A549 (cell line): ENCODE measurements at places on chromosomes 5 and 9. TPM values are rescaled to one million over a fixed set of nuclear protein-coding genes. Genes with fewer than 3 reads are reported as not detected.

DNA sequence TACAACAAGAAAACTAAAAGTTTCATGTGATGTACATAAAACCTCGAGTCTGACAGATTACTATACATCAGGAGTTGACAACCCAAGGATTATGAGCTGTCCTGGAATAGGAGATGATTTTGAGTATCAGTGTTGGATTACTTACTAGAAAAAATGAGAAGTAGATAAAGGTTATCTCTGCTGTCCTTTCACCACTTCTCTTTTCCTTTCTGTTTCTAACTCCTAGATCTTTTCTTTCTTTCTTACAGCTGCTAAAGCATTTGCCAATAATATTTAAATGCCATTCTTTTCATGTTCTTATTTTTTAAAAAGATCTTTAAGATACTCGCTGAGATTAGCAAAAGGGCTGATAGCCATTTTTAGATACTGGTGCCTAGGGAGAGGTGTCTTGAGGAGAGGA, 14.8 kb downstream of the RBM27 start:
- DNase-seq = no peak

DNA sequence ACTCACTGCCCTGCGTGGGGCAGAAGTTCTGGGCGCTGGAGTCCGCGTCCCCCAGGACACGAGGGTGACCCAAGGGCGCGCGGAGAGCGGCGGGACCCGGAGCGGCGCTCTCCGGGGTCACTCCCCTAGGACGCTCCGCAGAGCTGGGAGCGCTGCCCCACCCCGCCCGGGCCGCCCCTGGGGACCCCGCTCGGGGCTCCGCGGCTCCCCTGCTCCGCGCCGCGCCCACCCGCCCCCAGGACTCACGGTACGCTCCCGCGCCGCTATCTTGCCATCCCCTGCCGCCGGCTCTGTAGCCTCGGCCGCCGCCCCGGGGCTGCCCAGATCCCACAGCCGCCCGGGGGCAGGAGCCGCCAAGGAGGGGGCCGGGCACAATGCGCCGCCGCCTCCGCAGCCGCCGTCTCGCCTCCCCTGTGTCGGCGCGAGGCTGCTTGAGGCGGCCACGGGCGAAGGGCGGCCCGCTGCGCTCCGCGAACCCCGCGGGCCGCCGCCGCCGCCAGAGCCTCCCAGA, 303 bp downstream of the LIFR start:
- DNase-seq = peak; percentile 49

DNA sequence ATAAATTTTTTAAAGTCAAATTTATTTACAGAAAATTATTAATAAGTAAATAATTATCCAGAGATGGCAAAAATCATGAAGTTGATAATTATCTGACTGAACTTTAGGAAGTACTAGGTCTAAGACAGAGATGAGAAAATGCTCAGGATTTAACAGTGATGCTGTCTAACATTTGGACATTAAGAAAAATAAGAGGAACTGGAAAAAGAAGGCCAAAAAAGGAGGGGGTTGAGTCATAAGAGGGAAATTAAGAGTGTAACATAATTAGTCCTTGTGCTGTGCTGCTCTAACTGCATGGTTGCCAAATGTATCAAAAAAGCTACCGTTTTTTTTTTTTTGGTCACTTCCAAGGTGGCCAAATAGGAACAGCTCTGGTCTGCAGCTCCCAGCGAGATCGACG, 35.4 kb upstream of the TUT7 start:
- DNase-seq = no peak

GRCh38 chr5:88727705-88728313, 155.2 kb downstream of the MEF2C start:
- peak; percentile 23 for DNase-seq

- DNase-seq = no peak
Observed at GRCh38 chr9:69204326-69204725, 30.2 kb downstream of the TJP2 start.

GRCh38 chr5:124771761-124772160, 25.3 kb upstream of the ZNF608 start:
- no peak for DNase-seq

- DNase-seq = no peak
Observed at GRCh38 chr5:26872337-26872736, 166.0 kb downstream of the CDH9 start.

DNA sequence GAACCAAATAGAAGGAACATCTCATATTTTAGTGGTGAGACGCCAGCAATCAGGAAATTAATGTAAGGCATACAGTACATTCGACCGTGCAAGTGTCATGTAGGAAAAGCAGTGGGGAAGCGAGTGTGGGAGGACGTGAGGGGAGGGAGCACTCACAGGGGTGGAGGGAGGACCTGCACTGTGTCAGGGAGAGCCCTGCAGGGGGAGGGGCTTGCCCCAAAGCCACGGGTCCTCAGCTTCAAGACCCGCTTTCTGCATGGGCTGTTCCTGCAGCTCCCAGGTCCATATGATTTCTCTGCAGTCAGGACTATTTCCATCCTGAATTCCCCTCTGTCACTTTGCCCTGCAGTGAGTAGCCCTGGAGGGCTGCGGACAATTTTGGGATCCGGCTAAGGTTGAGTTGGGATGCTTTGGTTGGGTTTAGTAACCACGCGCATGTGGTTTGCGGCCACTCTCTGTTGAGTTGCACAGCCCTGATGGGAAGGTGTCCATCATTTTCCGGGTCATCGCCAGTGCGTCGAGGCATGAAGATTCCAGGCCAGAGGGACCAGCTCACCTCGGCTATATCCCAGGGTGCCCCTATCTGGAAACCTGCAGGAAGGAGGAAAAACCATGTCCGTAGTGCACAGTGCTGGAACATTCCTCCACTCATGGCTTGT, 61.9 kb downstream of the IRX1 start:
- no peak for DNase-seq

DNA sequence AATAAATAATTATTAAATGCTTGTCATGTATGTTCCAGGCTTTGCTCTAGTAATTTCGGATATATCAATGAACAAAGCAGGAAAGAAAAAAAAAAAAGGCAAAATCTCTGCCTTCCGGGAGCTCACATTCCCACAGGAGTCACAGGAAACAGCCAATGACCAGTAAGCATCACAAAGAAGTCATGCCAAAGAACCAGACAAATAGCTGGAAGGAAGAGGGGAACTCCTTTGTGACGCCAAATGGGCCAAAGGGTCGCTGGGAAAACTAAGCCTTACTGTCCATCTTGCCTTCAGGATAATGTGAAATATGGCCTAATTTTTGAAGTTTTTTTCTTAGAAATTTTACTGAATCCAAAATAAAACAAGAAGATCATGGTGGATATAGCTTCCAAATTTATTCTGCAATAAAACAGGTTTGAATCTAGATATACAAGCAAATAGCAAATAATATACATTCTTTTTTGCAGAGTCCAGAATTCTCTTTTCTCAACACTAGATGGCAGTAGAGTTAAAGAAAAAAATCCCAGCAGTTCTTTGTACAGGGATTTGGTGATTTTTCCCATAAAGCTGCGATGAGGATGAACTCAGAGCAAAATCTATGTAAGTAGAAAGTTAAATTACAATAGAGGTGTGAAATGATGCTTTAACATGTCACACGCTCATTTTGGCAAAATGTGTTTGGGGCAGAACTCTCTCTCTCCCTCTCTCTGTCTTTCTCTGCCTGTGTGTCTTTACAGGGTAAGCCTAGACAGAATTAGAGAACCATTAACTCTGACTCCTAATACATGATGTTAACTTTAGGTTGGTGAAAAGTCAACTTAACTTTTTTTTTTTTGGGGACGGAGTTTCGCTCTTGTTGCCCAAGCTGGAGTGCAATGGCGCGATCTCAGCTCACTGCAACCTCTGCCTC, 60.0 kb upstream of the TUT7 start:
- DNase-seq = no peak

- no peak for DNase-seq
Observed at GRCh38 chr9:3936520-3937235, 363.2 kb downstream of the GLIS3 start.

- DNase-seq = no peak
Observed at GRCh38 chr5:32506201-32506661, 61.7 kb upstream of the ZFR start.

- DNase-seq = peak; percentile 57
Observed at GRCh38 chr5:151085517-151086041, 4.7 kb upstream of the TNIP1 start.

GRCh38 chr5:180370861-180371641, 17.9 kb upstream of the GFPT2 start:
- DNase-seq = no peak

- no peak for DNase-seq
Observed at GRCh38 chr9:70949239-70949638, 172.2 kb downstream of the TRPM3 start.

Gene FAM221B
- polyA plus RNA-seq = not detected in 3 replicates

Gene CARD9
- polyA plus RNA-seq = 0.94 to 1.2 TPM (median 0.94 TPM) in 3 replicates

Gene CYSRT1
- polyA plus RNA-seq = 0.81 to 1.0 TPM (median 0.87 TPM) in 3 replicates

Gene ANGPTL2
- not detected in 3 replicates for polyA plus RNA-seq

Gene CCDC69
- 2.1 to 3.1 TPM (median 2.9 TPM) in 3 replicates for polyA plus RNA-seq

Gene PCDH1
- 0.41 to 0.57 TPM (median 0.41 TPM) in 3 replicates for polyA plus RNA-seq

Gene PCDHGC3
- 4.9 to 5.3 TPM (median 5.2 TPM) in 3 replicates for polyA plus RNA-seq
